Stimulated activated CD4-positive, alpha-beta T cell treated with anti-CD3 and anti-CD28 coated beads, Interleukin-1b, Interleukin-23, amount 100 ng/mL, for 1 hour (primary cell): ENCODE measurements at places on chromosomes 16 and 17.

GRCh38 chr17:34584805-34585416 is 5.5 kb downstream of the TMEM132E start:
- DNase-seq, result no peak

DNA sequence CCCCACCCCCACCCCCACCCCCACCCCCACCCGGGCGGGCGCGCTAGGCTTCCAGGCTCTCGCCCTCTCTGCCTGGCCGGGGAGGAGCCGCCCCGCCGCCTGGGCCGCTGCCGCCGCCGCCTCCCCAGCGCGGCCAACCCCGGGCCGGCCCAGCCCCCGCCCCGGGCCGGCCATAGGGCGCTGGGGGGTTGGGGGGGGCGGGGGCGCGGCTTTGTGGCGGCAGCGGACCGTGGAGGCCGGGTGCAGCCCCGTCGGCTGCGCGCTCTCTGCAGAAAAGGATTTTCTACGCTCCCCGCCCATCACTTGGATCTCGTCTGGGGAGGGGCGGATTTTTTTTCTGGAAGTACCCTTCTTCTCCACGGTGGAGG is 230.9 kb downstream of the MRTFB start:
- DNase-seq, result no peak

GRCh38 chr17:58432806-58433573 is 15.7 kb upstream of the RNF43 start:
- DNase-seq, result no peak

DNA sequence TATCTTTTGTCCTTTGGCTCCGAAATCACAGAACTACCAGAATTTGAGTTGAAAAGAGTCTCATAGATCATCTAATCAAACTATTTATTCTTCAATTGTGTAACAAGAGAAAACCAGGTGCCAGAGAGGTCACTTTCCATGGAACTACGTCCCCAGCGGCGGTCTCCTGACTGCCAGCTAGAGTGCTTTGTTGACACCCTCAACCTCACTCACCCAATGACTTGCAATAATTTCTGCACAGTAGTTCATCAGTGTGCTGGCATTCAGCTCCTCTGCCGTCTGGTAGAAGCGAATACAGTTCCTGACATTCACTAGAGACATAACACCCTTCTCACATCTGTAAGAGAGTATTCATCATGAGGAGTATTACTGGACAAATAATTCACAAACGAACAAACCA is 54.2 kb downstream of the ANKFY1 start:
- DNase-seq, result no peak

DNA sequence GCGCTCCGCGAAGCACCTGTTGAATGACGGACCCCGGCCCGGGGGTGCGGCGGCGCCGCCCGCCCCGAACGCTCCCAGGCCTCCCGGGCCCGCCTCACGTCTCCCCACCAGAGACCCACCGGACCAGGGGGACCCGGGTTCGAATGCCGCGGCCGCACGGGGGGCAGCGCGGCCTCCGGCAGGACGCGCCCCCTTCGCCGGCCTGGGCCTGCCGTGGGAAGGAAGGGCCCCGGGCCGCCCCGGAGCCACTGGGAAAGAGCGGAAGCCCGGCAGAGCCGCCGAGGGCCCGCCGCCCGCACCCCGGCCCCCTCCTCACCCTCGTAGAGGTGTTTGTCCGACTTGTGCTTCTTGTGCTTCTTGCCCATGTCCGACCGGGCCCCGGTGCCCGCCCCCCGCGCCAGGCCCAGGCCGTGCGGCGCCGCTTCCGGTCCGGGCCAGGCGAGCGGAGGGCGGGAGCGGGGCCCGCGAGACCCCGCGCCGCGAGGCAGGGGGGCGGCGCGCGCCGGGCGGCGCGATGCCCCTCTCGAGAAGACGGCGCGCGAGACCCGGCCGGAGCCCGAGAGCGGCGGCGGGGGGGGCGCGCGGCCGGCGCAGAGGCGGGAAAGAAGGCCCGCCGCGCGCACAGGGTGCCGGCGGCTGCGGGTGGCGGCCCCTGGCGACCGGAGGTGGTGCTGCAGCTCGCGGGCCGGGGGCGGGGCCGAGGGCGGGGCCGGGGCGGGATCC is at the start of gene BRD7:
Gene BRD7 (minus strand): TSS at position 579 of the 723 bp plus-strand sequence. CDS start 214 bp downstream, at position 365.
- DNase-seq, result peak; percentile 50

GRCh38 chr16:15672514-15673167 is 22.6 kb downstream of the NDE1 start:
- DNase-seq, result peak; percentile 38

GRCh38 chr16:62846399-62847057 is 810.3 kb upstream of the CDH8 start:
- DNase-seq, result no peak

DNA sequence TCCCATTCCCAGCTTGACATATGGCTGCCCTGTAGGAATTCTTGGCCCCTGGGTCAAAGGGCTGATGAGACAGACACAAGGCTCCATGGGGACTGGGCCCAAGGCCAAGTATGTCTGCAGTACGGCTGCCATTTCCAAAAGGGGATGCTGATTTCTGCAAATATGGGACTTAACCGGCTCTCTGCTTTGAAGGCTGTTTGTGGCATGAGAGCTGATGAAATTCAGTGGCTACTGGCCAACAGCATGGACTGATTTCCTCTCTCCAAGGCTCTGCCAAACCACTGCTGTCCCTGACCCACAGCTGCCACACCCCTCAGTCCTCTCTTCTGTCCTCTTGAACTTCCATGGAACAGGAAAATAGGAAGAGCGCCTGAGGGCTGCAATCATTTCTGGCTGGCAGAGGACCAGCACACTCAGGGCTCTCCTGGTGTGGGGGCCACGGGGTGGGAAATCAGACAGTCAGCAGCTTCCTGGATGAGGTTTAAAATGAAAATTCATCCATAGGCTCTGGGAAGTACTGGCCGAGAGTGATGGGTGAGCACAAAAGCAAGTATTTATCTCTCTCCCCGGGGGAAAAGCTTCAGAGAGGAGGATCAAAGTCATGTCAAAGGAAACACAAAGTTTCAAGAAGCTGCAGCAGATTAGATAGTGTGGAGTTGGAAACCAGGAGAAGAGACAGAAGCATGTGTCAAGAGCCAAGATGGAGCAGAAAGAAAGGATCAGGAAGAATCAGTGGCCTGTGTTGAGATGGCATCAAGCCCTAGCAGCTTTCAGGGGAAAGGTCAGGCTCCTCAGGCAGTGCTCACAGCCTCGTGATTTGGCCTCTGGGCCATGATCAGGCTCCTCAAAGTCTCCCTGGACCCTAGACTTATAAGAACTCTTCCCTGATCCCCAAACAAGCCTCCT is 64.1 kb upstream of the SREBF1 start:
- no peak for DNase-seq

GRCh38 chr16:51820176-51820575 is 669.1 kb upstream of the SALL1 start:
- DNase-seq, result no peak

DNA sequence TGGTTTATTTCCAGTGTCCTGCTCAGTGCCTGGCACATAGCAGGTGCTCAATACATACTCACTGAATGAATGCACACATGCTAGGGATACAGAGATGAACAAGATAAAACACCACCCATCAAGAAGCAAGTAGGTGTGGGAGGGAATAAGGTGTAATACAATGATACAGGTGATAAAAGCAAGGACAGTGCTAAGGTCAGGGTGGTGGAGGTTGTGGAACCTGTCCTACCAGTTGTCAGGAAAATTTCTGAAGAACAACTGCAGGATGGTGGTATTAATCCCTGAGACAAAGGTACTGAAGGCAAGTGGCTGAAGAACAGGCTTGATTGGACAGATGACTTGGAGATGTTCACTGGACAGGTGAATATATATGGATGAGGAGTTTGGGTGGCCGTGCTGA is 1.8 kb downstream of the KNOP1 start:
- no peak for DNase-seq

DNA sequence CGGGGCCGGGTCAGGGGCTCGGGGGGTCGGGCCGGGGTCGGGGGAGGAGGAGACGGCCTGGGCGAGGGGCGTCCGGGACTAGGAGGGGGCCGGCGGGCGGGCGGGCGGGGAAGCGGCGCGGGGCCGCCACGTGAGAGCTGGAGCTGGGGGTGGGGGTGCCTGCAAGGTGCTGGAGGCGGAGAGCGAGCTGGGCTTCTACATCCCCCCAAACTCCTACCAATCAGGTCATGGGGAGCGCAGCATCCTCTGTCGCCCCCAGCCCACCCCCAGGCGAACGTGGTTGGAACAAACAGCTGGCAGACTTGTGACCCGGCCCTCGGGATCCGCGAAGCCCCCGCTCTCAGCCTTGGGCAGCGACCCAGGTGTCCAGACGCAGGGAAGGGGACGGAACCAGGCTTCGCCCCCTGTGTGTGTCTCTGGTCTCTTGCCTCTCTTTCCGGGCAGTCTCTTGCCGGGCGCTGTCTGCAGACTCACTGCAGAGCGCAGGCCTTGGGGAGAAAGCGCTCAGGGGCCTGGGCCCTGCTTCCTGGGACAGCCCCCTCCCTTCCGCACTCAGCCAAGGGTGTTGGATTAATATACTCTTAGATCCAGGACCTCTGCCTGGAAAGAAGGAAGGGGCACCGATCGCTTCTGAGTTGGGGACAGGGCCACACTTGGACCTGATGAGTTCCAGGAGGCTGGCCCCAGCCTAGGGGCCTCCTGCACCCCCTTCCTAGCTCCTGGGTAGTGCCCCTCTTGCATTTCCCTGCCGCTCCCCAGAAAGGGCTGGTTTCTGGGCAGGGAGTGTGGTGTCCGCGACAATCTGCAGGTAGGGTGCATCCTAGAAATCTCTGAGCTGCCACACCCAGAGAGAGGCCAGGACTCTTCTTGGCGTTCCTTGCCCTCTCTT is 722 bp downstream of the RASL10B start:
- no peak for DNase-seq

DNA sequence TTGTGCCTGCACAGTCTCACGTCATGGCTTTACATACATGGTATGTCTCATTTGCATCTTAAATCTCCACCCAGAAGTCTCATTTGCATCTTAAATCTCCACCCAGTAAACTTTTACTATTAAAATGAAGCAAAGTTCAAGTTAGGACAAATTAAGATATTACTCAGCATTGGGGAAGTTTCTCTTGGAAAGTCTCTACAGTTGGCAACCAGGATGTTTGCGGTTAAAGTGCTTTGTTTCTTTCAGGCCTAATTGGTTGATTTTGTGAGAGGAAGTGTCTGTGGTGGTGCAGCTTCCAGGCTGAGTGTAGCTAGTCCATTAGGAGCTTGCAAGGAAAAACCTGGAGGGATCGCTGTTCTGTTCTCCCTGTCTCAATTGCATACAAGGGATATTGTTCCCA is 1373.3 kb upstream of the GOT2 start:
- no peak for DNase-seq

- no peak for DNase-seq
These were observed 209.5 kb upstream of the MPHOSPH6 start for GRCh38 chr16:82379551-82379950.

GRCh38 chr16:88870608-88871348 is 4.3 kb upstream of the PABPN1L start:
- DNase-seq, result no peak

GRCh38 chr17:74785096-74785980 is 9.2 kb upstream of the NAT9 start:
- DNase-seq, result no peak

- no peak for DNase-seq
These were observed 151.5 kb upstream of the SDK2 start for GRCh38 chr17:73795730-73796129.

- DNase-seq, result no peak
These were observed 23.4 kb downstream of the MYH13 start for GRCh38 chr17:10349403-10349802.

GRCh38 chr16:89581045-89581695 is 5.6 kb downstream of the CPNE7 start:
- no peak for DNase-seq

GRCh38 chr17:35433075-35433894 is 985 bp upstream of the SLFN12 start:
- DNase-seq, result peak; percentile 37

DNA sequence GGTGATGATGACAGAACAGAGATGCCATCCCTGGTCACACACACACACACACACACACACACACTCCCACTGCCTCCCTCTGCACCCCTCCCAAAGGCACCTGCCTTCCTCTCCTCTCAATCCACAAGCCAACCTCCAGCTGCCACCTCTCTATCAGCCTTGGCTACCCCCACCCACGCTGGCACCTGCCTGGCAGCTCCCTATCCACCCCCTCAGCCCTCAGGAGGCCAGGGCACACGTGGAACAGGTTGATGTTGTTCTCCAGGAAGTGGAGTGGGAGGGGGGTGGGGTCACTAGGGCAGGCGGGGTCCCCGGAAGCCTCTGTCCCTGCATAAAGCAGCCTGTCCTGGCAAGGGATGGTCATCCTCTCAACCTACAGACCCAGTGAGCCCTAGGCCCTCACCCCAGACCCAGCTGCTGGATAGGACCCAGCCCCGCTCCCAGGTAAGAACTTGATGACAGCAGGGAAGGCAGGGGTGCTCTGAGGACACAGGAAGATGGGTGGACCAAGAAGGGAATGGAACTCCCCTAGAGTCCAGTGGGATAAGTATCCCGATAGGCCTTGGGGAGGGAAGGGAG is at the start of gene GSDMA:
Gene GSDMA (plus strand): TSS at position 363 of the 579 bp plus-strand sequence. CDS start 2,684 bp downstream, outside the sequence.
- no peak for DNase-seq

DNA sequence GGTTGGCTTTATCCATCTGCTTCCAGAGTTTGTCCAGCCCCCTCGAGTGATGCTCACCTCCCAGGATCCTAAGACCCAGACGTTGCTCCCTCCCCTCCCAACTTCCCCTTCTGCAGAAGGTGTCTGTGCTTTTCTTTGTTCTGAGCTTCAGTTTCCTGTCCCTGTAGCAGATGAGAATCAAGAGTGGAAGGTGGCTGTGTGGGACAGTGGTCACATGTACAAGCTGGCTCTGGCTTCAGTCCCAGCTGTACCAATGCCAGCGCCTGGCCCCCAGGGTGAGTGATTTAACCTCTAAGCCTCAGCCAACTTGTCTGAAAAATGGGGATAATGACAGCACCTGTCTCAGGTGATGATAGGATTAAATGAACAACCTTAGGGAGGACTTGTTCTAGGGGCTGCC is 7.7 kb downstream of the PRR15L start:
- DNase-seq, result no peak

DNA sequence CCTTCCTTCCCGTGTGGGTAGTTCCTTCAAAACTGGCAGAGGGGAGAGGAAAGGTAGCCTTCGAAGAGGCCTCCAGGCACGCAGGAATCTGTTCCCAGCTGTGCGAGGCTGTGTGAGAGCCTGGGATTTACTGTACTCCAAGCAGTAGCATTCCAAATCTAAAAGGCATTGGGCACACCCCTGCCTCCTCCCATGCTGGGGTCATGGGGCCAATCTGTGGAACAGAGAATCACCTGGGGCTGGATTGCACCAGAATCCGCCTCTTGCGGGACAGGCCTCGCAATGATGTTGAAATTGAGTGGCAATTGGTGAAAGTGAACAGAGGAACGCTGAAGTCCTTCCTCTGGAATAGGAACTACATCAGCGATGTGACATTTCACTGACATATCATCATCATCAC is 72.5 kb upstream of the IRX3 start:
- DNase-seq, result no peak

- DNase-seq, result no peak
These were observed 7.7 kb downstream of the DOK4 start for GRCh38 chr16:57478396-57479204.

DNA sequence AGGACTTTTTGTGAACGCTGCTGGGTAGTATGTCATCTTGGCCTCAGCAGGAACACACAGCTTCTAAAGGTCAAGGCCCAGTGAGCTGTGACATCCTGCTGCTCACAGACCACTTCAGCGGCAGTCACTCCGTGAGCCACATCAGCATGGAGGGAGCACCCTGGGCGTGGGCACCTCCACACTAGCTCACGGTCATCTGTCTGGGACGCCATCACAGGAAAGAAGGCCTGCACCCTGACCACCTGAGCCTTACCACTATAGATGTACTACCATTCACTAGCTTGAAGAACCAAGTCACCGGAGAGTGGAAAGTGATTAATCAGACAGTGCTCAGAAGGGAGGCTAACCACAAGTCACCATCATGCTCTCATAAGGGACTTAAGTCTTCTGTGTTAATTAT is 3.3 kb downstream of the AXIN1 start:
- DNase-seq, result no peak

- no peak for DNase-seq
These were observed 180.2 kb downstream of the RPTOR start for GRCh38 chr17:80724775-80725266.
